CD8-positive, alpha-beta T cell (primary cell): ENCODE measurements at places on chromosomes 2 and 18.

- DNase-seq = no peak
Observed at GRCh38 chr18:63112706-63113105, 206.9 kb downstream of the BCL2 start.

DNA sequence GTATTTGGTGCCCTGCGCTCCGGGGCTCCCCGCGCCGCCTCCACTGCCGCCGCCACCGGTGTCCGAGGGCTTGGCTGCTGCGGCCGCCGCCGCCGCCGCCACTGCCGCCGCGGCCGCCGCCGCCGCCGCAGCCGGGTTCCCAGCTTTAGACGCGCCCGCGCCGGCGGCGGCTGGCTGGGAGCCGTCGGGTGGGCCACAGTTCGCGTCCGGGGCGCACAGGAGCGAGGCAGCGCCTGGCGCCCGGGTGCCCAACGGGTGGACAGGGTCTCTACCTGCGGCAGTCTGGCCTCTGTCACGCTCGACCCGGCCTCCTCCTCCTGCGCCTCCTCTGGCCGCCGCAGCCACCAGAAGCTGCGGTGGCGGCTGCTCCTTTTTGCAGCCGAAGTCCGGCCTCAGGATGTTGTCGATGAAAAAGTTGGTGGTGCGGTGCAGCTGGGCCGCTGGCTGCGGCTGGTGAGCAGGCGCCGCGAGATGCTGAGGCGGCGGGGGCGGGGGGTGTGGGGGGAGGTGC is 951 bp downstream of the EN1 start:
- DNase-seq = no peak

- no peak for DNase-seq
Observed at GRCh38 chr18:45173799-45174519, 441.3 kb upstream of the SLC14A2 start.

DNA sequence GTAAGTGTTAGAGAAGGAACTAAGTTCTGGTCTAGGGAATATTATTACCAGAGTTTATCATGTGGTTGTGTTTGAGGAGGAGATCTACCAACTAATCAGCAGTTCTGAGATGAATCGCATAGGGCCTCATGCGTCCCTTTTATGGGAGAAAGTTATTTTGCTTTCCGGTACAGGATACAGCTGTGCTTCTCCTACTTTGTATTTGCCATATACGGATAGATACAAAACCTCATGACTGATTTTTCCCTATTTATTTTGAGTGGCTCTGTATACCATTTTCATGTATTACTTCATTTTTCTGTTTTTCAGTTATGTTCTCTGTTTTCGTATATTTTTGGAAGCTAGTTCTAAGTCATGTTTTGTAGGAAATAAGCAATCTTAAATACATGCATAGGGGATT is 66.8 kb downstream of the ACSL3 start:
- no peak for DNase-seq

DNA sequence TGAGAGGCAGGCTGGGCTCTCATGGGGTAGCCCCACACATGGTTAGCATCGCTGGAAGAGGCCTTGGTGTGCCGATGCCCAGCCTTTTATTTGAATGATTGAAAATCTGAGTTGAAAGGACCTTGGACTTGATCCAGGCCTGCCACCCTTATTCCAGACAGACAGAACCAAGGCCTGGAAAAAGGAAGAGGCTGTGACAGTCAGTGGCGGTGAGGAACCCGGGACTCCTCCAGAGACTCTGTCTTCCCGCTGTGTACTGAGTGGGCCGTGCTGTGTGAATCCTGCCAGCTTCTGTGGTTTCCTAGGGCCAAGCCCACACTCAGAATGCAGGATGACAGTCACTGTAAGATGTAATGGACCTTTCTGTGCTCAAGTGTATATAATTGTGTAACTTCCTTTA is 218.5 kb downstream of the LDLRAD4 start:
- no peak for DNase-seq

GRCh38 chr2:592737-593136 is 84.5 kb downstream of the TMEM18 start:
- no peak for DNase-seq
